Kidney tubule cell (primary cell): ENCODE measurements at places on chromosomes 7 and 10.

- DNase-seq, result peak; percentile 48
Observed at GRCh38 chr10:15725603-15726002, 5.9 kb upstream of the ITGA8 start.

DNA sequence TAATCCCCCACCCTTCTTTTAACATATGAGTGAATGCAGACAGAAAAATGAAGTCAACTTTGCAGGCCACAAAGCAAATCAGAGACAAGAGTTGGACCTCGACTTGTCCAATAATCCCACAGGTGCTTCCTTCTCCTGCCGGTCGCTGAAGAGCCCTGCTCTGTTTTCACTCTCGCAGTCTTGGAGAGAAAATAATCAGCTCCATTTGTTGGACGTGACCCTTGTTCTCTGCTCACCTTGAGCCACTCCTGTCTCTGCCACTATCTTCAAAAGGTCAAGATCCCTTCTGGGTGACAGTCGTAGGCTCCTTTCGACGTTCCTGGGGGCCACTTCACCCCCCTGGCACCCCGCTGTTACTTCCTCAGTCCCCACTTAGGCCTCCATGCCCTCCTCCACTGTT is 2.8 kb upstream of the KLF6 start:
- DNase-seq, result no peak

DNA sequence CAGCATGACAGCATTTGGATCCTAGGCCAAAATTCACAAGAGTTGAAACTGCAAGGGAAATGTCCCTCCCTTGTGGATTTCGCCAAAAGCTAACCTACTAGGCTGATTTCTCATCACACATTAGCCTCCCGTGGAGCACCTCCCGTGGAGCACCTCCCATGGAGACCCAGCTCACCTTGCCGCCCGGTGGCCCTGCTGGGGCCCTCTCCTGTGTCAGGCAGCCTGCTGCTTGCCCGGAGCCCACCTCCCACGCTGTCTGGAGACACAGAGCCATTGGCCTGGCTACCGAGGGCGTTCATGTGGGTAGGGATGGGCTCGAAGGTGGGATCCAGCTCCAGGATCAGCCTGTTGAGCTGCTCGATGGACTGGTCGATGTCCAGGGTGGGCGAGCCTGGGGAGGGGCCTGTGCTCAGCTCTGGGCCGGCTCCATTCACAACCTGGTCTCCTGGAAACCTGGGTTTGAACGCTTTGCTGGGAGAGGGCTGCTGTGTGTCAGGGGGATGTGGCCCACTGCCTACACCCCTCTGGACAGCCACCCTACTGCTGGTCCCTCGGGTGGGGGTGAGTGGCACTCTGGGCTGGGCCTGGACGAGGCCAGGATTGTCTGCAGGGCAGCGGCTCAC is 213.6 kb downstream of the TNS3 start:
- no peak for DNase-seq

DNA sequence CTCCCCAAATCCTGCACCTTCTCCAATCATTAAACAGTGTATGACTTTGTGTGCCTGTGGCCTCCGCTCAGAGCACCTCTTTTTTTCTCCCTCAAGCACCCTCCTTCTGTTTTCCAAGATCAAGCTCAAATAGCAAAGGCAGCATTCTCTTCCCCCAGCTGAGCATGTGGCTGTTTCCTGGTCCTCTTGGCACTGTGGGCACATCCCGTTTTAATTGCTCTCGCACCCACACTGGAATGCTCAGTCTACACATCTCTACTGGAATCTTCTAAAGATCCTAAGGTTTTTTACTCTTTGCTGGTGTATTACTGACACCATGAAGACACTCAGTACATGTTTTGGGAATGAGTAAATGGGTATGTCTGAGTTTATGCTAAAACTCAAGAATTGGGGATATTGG is 107.4 kb downstream of the WDFY4 start:
- DNase-seq, result no peak

- peak; percentile 56 for DNase-seq
Observed at GRCh38 chr7:66557214-66558200, 71.2 kb upstream of the KCTD7 start.

- peak; percentile 38 for DNase-seq
Observed at GRCh38 chr7:117810642-117811512, 62.4 kb downstream of the CTTNBP2 start.

- DNase-seq, result no peak
Observed at GRCh38 chr10:287814-288213, 152.6 kb downstream of the ZMYND11 start.

GRCh38 chr10:37619336-37619735 is 238.1 kb downstream of the ZNF248 start:
- DNase-seq, result no peak

DNA sequence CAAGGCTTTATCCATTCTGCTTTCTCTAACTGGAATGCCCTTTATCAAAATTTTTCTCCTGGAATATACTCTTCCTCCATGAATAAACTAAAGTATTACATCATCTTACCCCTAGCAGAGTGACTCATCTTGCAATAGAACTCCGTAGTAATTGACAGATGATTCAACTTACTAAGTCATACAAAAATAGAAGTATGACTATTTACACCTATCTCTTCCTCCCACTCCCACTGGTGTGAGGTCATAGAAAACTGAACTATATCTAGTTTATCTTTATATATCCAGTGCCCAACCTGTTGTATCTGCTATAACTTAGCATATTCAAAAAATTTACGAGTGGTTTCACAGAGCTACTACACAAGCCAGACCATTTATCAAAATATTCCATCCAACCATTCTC is 26.1 kb downstream of the ABCB1 start:
- peak; percentile 88 for DNase-seq

DNA sequence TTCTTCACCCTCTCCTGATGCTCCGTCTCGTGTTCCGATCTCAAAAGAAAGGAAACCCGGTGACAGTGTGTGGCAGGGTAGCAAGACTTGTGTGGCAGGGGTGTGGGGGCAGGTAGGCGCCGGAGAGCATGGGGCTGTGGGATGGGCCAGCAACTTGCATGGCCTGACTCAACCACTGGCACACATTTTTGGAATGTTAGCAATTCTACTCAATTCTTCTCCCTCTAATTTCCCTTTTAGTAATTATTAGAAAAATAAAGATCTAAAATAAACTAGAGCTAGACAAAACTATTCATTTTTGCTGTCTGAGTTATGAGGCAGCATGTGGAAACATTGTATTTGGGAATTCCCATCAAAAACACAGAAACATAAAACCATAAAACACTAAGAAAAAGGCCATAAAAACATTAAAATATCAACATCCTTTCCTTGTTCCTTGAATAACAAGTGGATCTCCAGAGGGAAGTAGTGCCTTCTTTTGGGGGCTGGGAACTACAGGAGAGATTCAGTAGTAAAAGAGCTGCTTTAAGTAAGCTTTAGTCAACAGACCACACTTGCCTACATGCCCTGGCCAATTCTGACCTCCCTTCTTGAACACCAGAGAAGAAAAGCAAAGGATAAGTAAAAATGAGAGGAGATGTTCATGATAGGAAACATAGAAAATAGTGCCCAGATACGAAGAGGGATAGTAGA is 21.8 kb downstream of the SEMA3C start:
- DNase-seq, result peak; percentile 26

DNA sequence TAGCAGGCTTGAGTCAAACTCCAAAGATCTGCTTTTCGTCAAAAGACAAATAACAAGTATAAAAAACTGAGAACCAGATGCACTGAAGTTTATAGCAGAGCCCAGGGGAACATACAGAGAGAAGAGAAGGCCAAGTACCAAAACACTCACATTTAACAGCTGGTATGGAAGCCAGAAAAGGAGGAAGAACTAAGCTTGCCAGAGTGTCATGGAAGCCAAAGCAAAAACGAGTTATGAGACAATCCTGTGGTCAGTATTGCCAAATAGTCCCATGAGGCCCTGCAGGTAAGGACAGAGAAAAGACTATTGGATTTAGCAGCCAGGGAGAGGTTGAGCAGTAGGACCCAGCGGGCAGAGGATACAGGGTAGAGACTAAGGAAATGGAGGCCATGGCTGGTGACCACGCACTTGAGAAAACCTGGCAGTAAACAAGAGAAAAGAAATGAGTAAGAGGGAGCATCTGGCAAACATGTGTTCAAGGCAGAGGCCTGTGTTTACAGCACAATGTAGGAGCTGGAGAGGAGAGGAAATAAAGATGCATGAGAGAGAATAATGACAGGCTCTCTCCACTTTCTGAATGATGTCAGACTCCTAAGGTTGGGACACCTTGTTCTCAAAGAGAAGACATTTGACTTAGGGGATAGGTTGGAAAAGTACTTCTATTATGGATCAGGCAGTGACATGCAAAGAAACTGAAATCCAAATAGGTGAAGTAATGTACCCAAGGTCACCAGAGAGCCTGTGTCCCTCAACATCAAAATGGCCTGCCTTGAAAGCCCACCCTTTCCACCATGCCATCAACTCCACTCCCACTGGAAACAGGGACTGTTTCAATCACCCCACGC is 9.1 kb downstream of the CREB3L2 start:
- peak; percentile 34 for DNase-seq

- peak; percentile 64 for DNase-seq
Observed at GRCh38 chr10:13767676-13768178, 181.0 kb downstream of the PRPF18 start.

DNA sequence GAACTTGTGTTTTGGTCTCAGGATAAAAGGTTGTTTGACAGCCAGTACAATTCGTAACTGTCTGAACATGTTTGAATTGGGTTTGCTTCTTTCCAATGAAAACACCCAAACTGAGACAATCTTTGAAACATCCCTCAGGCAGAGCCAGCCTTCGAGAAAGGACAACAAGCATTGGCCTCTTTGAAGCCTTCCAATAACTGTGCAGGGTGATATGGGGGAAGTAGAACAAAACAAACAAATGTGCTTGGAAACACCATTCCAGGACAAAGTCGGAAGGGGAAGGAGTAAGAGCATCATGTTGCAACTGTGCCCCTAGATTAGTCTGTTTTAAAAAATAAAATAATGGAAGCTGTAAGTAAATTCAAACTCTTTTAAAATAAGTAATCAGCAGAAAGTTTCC is 39.5 kb downstream of the IL2RA start:
- no peak for DNase-seq

DNA sequence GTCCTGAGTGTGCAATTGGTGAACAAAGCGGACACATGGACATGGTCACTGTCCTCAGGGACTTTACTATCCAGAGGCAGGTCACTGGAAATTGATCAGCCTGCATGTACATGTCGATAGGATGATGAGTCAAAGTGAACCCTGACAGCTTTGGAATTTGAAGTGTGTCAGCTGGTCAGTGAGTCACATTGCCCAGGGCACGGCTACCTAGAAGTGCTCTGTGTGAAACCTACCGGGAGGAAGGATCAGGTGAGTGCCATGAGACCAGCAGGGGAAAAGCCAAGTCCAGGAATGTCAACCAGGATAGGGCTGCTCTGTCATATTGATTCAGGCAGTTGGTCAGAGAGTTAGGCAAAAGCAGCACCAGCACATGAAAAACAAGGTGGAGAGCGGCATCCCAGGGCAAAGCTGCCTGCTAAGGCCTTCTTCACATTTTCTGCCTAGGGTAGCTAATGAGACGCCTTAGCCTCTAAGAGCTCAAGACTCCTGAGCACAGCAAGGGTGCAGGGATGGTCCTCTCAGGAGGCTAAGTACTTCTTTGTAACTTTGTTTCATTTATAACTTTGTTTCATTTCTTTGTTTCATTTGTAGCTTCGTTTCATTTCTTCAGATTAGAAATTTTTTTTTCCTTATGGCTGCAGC is 19.4 kb upstream of the PDCD4 start:
- peak; percentile 94 for DNase-seq

- DNase-seq, result no peak
Observed at GRCh38 chr10:12533151-12533550, 183.8 kb downstream of the CAMK1D start.

DNA sequence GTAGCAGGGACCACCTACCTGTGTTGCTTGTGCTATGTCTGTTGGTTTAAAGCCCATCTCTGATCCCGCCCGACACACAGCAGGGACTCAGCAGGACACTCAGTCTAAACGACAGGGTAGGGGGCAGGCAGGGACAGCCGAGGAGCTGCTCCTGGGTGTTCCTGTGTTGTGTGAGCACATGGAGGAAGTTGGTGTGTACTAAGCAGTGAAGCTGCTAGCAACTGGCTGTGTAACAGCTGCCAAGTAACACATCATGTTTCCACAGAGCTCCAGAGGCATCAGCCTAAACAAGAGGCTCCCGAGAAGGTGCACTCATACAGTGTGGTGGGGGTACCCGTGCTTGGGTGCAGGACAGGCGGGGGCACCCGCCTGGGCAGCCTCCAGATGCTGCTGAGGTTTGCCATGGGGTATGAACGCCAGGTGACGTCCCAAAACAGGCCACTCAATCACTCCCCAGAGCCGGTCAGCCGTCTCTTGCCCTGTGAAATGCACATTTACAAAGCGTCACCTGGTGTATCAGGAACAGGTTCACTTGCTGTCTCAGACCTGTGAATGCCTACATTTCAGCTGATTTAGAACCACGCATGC is 59.6 kb downstream of the PTPRN2 start:
- no peak for DNase-seq

- peak; percentile 68 for DNase-seq
Observed at GRCh38 chr7:27169658-27170425, 4.3 kb downstream of the HOXA10 start.

- DNase-seq, result peak; percentile 84
Observed at GRCh38 chr7:158802535-158803366, 26.6 kb downstream of the ESYT2 start.

- no peak for DNase-seq
Observed at GRCh38 chr7:104936546-104936945, 77.5 kb upstream of the KMT2E start.

GRCh38 chr10:72175149-72175548 is 40.7 kb upstream of the ANAPC16 start:
- peak; percentile 9 for DNase-seq

GRCh38 chr10:124898471-124898870 is 43.5 kb upstream of the ZRANB1 start:
- peak; percentile 16 for DNase-seq

- no peak for DNase-seq
Observed at GRCh38 chr7:130149281-130150139, 55.7 kb downstream of the TMEM209 start.

DNA sequence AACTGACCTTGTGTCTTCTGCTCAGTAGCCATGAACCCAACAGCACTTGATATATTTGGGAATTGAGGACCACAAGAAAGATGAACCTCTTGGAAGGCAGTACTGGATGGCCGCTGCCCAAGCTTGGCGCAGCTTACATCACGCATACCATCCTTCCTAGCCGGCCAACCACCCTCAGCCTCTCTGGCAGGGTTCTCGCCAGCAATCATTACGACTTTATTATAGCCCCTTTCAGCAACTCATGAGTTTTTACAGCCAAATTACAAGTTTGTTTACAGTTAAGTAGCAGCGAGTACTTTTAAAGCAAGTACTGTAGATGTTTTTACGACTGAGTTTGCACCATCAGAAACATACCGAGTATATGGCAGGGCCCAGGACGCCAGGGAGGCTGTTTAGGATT is 769.1 kb downstream of the SUGCT start:
- DNase-seq, result no peak

- no peak for DNase-seq
Observed at GRCh38 chr10:52855546-52856325, 83.2 kb upstream of the MBL2 start.
